ENCODE measurements at places on chromosomes 11 and 22. TPM values are rescaled to one million over a fixed set of nuclear protein-coding genes. Genes with fewer than 3 reads are reported as not detected.

The NXPE2 gene
- total RNA-seq: 0.33 TPM

The WNT11 gene
- total RNA-seq: 6.9 TPM

The ACR gene
- total RNA-seq: not detected

The RAB3IL1 gene
- total RNA-seq: 23.4 TPM

The PRG3 gene
- total RNA-seq: not detected
